Left ventricle myocardium inferior (tissue), 1 donor: ENCODE measurements at places on chromosomes 13 and 19. TPM values are rescaled to one million over a fixed set of nuclear protein-coding genes. Genes with fewer than 3 reads are reported as not detected.

GRCh38 chr19:54532528-54532927 lies 29.9 kb downstream of the LAIR2 start:
- DNase-seq = no peak

DNA sequence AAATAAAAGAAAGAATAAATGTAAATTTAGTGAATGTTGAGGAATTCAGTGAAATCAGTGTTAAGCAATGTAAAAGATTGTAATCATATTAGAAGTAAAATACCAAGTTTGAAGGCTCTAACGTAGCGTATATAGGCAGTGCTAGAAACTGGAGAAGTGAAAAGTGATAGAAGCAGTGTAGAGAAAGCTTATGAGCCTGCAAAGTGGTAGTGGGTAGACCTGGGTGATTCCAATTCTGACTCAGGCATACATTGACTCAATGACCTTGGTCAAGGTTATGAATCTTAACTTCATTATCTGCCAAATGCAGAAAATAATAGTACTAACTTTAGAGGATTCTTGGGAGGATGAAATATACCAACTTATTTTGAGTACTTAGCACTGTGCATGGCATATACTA lies 4.1 kb downstream of the SLC10A2 start:
- DNase-seq = no peak

GRCh38 chr13:90084684-90085290 lies 1262.7 kb upstream of the MIR17HG start:
- no peak for DNase-seq

SLC7A9 gene
- not detected for total RNA-seq

ZNF492 gene
- 0.08 TPM for total RNA-seq

CEACAM8 gene
- not detected for total RNA-seq

- no peak for DNase-seq
Measured at GRCh38 chr13:78786459-78786858, 127.5 kb upstream of the OBI1 start.

DNA sequence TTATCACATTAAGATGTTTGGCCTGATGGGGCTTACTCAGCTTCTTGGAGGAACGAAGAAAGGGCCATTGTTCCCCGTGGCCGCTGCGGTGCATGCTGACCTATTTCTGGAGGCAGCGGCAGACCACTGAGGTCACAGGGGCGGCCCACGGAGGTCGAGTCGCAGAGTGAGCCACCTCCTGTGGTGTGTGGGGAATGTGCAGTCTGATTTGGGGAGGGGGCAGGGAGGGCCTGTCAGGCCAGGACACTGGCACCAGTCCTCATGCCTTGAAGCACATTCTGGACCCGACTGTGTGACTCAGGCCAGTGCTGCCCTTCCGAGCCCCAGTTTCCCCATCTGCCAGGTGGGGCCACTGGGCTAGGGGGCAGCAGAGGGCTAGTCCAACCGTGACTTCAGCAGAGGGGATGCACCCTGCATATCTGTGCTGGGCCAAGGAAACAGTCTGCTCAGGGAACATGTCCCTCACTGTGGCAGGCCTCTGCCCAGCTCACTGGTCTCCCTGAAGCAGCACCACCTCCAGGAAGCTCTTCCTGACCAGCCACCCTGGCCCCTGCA lies 6.3 kb downstream of the SLC7A10 start:
- no peak for DNase-seq

ZNF625 gene
- total RNA-seq = 4.0 TPM

SMAD9 gene
- total RNA-seq = 4.2 TPM

NFKBIB gene
- total RNA-seq = 18.4 TPM

FBN3 gene
- total RNA-seq = not detected

PSG2 gene
- total RNA-seq = not detected

DNA sequence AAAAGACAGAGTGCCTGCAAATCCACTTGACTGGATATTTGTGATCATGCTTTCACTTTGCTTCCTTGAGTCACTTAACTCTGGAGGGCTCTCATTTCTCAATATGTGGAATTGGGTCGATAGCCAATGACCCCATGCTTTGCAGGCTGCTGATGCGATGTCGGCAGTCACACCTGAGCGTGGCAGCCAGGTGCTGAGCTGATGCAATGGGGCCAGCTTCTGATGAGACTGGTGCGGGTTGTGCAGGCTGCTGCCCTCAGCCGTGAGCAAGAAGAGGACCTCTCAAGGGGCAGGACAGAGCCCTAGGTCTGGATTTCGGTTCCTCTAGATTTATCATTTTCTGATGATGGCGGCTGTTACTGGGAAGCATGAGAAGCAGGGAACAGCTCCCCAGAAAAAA lies 334.1 kb downstream of the TEX29 start:
- no peak for DNase-seq

- DNase-seq = no peak
Measured at GRCh38 chr13:71606818-71607217, 260.2 kb downstream of the DACH1 start.

- no peak for DNase-seq
Measured at GRCh38 chr13:111474136-111475002, 153.9 kb downstream of the TEX29 start.

NLRP5 gene
- total RNA-seq = not detected

ZNF570 gene
- total RNA-seq = 7.9 TPM

KCNRG gene
- total RNA-seq = not detected

DNA sequence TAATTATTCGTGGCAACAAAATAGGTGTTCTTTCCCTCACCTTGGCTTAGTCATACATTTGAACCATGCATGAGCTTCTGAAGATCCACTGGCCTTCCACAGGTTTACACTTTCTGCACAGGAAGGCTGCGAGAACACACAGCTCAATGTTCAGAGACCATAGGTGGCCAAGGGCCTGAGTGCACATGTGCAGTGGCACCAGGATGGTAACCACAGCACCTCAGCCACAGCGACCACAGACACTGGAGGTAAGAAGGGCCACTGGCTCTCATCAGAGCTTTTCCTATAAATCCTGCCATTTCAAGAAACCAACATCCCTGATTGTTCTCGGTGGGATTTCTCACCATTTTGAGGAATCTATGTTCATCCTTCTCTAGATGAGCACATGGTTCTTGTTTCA lies 1.6 kb downstream of the DCLK1 start:
- no peak for DNase-seq

CATSPERD gene
- total RNA-seq = not detected

CRTC1 gene
- total RNA-seq = 9.7 TPM

- no peak for DNase-seq
Measured at GRCh38 chr13:87684850-87685742, 13.9 kb downstream of the SLITRK5 start.

DNA sequence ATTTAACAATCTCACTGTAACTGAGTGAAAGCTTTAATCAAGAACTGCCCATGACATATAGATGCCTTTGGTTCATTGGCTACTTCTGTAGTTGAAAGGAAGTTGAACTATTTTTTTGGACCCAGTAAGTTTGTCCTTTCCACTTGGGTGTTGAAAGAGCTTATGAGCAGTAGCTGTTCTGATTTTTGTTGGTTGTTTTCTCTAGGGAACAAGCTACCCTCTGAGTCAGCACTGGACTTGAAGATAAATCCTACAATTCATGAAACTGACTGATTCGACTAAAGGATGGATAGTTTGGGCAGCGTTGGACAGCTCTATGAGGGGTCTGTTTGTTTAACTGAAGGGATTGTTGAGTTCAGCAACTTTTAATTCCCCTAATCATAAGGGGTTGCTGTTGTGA lies 101.0 kb downstream of the PAN3 start:
- no peak for DNase-seq

DNA sequence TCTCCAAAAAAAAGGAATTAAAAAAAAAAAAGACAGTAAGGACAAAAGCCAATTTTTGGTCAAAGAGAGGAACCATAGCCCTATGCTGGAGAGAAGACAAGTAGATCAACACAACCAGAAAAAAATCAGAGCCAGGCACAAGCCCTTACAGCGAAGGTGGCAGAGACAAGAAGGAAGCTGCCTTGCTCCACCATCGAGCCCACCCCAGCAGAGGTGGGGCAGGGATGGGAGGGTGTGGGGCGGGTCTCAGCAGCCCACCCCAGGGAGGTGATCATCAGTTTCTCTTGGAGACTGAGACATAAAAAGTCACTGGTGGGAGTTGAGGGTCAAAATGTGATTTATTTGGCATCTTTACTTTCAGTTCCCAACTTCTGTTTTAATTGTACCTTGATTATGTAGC lies 332.4 kb downstream of the FOXO1 start:
- no peak for DNase-seq

DNA sequence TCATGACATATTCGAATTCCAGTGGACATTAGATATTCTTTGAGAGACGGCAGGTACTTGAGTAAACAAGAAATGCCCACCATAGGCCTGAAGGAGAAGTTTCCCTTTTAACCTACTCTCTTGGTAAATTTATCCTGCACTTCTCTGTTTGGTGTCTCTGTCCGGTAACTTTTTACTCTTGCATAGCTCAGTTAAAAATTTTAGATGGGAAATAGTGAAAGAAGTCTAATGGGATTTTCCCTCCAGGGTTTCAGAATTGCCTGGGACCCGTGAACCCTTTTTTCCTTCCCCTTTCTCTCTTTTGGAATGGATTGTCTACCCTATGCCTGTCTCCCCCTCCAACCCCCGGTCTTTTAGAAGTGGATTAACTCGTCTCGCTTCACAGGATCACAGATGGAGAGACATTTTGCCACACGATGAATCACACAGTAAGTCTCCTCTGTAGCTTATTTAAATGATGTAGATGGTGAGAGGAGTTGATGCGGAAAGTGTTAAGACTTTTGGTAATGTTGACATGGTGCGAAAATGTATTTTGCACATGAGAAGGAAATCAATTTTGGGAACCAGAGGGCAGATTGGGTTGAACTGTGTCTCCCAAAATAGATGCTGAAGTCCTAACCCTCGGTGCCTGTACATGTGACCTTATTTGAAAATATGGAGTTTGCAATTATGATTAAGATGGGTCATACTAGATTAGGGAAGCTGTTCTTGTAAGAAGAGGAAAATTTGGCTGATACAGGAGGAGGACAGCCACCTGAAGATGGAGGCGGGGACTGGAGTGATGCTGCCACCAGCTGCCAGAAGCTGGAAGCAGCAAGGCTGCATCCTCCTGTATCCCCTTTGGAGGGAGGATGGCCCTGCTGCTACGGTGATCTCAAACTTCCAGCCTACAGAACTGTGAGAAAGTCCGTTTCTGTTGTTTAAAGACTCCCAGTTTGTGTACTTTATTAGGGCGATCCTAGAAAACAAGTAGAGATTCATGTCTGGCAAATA lies 711 bp upstream of the MIPEP start:
- no peak for DNase-seq

DNA sequence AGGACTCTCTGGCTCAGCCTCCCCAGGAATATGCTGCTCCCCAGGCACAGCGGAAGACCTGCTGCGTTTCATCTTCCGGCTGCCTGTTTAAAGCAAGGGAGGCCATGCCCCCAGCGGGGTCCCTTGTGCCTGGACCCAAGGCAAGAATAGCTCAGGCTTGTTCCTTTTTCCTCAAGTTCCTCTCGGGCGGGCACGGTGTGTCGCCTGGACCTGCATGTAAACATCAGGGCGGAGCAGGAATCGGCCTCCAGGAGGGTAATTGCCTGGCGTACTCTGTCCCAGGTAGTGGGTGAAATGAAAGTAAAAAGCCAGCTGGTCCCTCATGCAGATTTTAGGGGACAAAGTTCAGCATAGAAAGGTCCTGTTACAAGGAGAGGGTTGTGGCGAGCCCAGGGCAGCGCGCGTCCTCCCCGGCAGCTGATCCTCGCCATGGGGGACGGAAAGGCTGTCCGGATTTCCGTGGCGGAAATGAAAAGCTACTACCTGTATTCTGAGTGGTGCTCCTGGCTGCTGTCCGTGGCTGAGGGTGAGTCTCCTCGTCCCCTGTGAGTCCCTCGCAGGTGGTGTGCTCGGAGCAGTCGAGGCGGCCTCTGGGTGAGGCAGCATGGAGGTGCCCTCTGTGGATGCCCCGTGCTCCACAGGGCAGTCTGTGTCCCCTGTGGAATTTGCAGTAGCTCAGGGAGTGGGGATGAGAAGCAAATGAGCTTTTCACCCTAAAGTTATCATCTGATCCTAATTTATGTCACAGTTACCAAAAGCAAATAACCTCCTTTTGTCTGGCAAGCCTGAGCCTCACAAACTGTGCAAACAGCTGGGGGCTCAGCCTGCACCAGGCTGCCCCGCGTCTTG lies 16.2 kb downstream of the MCF2L start:
- DNase-seq = no peak
